ENCODE measurements at places on chromosomes 7 and 10. TPM values are rescaled to one million over a fixed set of nuclear protein-coding genes. Genes with fewer than 3 reads are reported as not detected.

GRCh38 chr10:121282797-121283515 is 315.3 kb downstream of the FGFR2 start:
- H3K4me3 ChIP-seq = no peak overlapping the region
- no peaks in the 10 kb centered on the region for H3K36me3 ChIP-seq
- H3K27me3 ChIP-seq = no peaks in the 10 kb centered on the region
- H3K27ac ChIP-seq = no peak overlapping the region
- H3K4me1 ChIP-seq = no peaks in the 10 kb centered on the region

DNA sequence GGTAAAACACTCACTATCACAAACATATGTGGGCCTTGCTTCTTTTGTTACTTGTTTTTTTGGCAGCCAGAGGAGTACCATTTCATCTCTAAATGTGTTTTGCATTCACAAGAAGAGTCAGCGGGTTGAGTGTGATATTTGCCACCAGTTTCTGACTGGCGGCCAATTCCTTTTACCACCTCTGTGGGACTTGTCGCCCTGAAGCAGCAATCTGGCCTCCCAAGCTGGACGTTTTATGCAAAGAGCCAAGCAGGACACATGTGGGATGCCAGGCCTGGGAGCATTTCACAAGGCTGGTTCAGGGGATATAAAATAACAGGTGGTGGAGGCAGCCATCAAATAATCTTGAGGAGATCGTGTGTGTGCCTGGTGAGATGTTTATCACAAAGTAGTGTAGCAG is 61.8 kb upstream of the TRIL start:
- no peak for DNase-seq
- H3K4me3 ChIP-seq = no peak overlapping the region
- H3K27ac ChIP-seq = no peak overlapping the region
- no peaks in the 10 kb centered on the region for H3K27me3 ChIP-seq

CCDC71L gene
- total RNA-seq = 18.4 TPM

KIF5B gene
- total RNA-seq = 76.9 TPM

CPA2 gene
- not detected for total RNA-seq

TOMM7 gene
- 588 TPM for total RNA-seq
